ENCODE measurements at places on chromosomes 16 and 17.

- DNase-seq, result no peak
Measured at GRCh38 chr16:1503110-1503955, 10.2 kb downstream of the TELO2 start.

GRCh38 chr17:7219229-7219811, 316 bp downstream of the DLG4 start:
- DNase-seq, result no peak

DNA sequence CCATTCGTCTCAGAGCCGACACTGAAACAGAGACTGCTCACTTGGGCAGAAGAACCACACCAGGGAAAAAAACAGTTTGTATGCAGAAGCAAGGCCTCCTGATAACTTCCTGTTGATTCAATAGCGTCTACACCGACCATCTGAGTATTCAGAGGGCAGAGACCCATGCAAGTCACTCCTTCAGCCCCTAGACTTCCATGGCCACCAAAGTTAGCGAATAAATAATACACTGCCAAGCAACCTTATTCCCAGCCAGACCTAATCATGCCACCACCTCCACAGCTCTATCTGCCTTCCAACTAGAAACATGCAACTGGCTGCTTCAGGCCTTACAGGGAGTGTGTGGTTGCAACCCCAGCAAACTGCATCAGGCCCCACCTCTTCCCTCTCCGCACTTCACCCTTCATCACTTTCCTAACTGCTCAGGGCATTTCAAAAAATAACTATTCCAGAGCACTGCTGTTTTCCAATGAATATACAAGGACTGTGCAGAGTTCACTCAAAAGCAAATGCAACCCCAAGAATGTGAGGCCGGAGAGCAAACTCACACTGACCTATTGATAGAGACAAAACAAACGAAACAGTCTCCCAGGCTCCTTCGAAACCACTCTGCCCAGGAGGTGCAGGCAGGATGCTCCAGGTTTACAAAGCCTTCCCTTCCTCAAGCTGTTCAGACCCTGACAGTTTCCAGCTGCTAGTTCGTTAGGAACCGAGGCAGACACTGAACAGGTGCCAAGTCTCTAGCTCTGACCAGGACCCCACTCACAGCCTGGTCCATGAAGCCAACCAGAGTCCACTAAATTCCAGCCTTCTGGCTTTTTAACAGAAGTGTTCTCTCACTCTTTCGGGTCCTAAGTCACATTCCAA, 3.6 kb downstream of the USP7 start:
- no peak for DNase-seq

DNA sequence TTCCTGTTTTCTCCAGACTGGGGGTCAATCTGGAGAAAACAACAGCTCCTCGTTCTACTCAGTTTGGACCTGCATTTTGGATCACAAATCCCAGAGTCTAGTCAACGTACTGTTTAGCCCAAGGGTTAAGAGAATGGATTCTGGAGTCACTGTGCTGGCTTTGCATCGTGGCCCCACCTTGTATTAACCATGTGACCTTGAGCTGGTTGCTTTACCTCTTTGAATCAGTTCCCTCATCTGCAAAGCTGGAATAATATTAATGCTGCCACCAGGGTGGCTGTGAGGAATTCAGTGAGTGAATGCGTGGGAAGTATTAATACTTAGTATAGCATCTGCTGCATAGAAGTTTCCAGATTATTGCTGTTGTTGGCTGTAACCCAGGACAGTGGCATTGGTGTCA, 11.3 kb upstream of the DHRS7C start:
- DNase-seq, result no peak

DNA sequence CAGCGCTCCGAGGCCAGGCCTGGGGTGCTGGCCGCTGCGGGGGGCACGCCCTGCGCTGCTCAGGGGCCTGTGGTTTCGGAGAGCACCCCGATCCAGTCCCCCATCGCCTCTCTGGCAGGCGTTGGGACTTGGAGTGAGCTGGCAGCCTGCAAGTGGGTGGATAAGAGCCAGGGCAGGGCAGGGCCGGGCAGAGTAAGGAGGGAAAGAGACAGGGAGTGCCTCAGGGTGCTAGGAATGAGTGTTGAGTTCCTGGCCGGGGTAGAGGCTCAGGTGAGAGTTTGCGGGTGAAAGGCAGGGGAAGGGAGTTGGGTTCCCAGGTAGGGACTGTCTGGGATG, 1.3 kb downstream of the CDH13 start:
- no peak for DNase-seq

DNA sequence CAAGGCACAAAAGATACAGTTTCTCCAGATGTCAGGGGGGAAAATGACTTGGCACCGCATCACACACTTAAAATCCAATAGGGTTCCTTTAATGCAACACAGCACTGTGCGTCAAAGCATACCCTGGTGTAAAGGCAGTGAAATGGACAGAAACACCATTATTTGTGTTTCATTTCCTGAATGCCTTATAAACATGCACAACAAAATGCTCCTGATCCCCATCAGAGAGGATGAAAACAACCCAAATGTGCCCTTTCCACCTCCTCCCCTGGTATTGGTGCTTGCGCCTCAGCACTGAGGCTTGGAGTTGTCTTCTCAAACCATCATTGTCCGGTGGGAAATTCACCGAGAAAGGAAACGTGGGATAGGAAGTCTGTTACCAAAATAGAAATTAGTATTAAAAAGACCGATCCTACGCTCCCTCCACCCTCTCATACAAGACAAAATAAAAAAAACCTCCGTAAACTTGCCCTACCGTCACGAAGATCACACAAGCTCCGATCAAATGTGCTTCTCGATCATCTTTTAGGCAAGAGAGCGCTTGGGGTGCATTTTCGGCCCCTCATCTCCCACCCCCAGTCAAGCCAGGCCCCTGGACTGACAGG, 722 bp downstream of the CDC27 start:
- DNase-seq, result no peak

GRCh38 chr17:8954339-8954738, 11.2 kb downstream of the PIK3R5 start:
- DNase-seq, result peak; percentile 51

DNA sequence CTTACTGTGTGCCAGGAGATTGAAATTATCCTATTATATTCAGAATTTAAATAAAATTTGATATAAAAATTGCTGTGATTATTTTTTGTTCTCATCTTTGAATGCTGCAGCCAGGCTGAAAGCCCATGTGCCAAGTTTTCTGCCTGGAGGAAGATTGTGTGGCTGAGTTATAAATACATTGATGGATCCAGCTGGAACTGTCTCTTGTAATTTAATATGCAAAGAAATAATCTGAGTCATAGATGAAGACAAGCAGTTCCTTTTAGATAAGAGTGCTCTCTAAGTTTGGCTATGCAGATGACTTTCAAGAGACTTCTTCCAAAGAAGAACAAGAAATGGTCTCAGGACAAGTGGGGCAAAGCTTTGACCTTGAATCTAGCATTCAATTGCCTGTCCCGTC, 871.0 kb downstream of the CDH11 start:
- no peak for DNase-seq

DNA sequence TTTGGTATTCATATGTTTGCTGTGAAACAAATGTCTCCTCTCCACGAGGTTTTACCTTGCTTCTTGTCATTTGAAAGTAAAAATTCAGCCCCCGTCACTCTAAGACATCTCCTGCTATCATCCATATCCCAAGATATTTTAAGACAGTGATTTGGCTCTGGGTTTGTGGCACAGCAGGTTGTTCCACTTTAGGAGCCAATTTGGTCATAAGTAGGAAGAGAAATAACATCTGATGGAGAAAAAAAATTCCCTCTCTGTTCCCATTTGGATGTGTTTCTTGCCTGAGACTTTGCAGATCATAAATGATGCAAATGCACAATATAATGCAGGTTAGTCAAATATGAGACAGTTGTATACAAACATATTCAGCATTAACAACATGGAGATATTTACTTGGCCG, 309.5 kb downstream of the CDH8 start:
- DNase-seq, result no peak

- DNase-seq, result no peak
Measured at GRCh38 chr17:1304962-1305563, 25.6 kb downstream of the TRARG1 start.

DNA sequence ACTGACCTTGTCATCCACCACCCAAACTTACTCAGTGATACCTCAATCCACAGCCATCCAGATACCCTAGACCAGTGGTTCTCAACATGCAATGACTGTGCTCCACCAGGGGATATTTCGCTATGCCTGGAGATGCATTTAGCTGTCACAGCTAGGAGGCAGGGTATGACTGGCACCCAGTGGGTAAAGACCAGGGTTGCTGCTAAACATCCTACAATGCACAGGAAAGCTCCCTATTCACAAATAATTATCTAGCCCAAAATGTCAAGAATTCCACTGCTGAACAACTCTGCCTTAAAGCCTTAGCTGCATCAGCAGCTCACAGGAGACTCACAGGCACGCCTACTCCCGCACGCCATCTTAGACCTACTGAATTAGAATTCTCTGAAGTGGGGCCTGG, 212.6 kb downstream of the GRIN2A start:
- DNase-seq, result no peak

- DNase-seq, result no peak
Measured at GRCh38 chr16:10868104-10868595, 8.9 kb upstream of the CIITA start.

DNA sequence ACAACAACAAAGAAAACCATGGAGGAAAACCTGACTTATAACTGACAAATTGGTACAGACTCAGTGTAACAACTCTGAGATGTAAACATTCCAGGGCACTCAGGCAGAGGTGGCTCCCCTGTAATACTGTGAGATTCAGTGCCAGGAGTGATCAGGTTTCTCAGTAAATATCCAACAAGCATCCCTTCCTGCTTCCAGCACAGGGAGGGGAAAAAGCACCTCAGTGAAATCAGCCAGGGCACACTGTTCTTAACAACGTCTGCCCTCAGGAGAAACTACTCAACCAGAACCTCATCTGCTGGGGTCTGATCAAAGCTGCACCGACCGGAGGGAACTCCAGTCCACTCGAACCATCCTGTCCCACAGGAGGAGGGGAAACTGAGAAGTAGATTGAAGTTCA, 52.3 kb downstream of the AMFR start:
- no peak for DNase-seq

- no peak for DNase-seq
Measured at GRCh38 chr17:40720899-40721298, 17.3 kb upstream of the KRT24 start.

DNA sequence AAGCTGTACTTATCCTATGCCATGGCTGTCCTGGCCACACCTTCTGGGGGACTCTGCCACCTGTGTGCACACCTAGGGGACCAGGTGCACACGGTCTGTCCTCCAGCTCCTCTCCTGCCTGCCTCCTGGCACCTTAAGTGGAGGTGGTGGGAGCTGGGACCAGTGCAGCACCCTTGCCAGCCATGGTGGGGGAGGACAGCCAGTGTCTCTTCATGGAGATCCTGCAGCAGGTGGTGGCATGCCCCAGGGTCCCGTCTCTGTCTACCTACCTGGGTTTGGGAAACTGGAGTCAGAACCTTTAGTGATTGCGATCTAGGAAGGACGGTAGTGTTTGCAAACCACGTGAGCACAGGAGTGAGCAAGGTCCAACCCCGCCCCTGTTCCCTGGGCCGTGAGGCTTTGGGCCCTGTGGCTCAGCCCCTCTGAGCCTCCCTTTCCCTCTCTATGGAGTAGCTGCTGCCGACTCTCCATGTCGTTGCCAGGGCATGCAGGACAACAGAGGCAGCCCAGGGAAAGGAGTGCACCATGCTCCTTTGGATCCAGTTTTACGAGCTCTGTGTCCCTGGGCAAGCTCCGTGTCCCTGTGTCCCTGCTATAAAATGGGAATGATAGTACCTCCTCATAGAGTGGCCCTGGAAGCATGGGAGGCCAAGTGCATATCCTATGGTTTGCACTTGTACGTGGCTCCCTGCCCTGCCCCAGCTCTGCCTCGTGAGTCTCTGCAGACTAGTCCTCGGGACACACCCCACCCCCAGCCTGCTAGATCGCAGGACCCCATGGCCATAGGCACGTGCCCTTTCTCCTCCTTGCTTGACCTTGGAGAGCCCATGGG, 7.1 kb downstream of the ADGRG1 start:
- no peak for DNase-seq
